ENCODE measurements at places on chromosomes 1 and 21.

- DNase-seq: no peak
Observed at GRCh38 chr1:25361901-25362300, 23.8 kb downstream of the TMEM50A start.

DNA sequence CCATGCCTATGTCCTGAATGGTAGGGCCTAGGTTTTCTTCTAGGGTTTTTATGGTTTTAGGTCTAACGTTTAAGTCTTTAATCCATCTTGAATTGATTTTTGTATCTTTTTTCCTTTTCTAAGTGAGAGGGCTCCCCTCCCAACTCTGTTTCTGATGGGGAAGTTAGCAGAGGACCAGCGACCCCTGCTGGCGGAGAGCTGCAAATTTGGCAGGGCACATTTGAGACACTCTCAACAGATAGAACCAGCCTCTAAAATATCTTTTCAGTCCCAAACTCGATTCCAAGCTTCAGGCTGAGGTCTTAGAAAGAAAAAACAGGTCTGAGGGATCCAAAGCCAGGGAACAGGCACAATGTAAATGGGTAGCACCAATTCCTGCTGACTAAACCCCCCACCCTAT lies 32.5 kb downstream of the LRRC3 start:
- peak; percentile 61 for DNase-seq

GRCh38 chr1:178126261-178126660 lies 32.4 kb downstream of the RASAL2 start:
- no peak for DNase-seq

DNA sequence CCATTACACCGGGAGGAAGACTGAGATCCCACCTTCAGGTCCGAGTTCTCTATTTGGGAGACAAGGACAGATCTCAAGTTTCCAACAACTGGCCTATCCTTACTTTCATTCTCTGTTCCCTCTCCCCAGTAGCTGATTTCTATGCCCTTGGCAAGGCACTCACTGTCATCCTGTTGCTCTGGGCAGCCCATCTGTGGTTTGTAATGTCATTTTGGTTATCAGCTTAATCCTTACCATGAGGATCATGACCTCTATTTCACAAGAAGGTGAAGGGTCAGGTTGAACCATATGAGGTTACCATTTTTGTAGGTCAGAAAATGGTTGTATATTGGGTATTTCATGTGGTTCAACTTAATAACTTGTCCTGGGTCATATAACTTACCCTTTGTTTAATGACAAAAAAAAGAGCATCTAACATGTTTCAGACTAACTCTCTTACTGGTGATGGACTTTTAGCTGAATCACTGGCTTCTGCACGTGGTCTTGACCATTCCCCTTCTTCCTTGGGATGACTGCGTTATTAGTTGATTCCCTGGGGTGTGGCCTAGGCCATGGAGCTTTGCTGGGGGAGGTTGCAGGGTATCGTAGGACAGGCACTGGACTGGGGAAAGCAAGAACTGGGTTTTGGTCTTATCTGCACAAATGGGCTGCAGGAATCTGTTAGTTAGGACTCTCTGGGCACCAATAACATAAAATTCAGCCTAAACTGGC lies 120.2 kb downstream of the ACTL8 start:
- no peak for DNase-seq

- DNase-seq: no peak
Observed at GRCh38 chr1:94726981-94727685, 93.0 kb upstream of the SLC44A3 start.

GRCh38 chr1:25182629-25183028 lies 49.7 kb downstream of the SYF2 start:
- no peak for DNase-seq

Measured in activated naive CD8-positive, alpha-beta T cell treated with anti-CD3 and anti-CD28 coated beads, Interleukin-2, amount 50 U/mL, for 24 hours (primary cell).